Upper lobe of left lung (tissue), 6 donors: ENCODE measurements at places on chromosomes 5 and 9.

- DNase-seq, result no peak
Measured at GRCh38 chr5:62561896-62562295, 16.7 kb upstream of the LRRC70 start.

GRCh38 chr9:28916348-28916747 is 1343.1 kb upstream of the C9orf72 start:
- DNase-seq, result no peak

DNA sequence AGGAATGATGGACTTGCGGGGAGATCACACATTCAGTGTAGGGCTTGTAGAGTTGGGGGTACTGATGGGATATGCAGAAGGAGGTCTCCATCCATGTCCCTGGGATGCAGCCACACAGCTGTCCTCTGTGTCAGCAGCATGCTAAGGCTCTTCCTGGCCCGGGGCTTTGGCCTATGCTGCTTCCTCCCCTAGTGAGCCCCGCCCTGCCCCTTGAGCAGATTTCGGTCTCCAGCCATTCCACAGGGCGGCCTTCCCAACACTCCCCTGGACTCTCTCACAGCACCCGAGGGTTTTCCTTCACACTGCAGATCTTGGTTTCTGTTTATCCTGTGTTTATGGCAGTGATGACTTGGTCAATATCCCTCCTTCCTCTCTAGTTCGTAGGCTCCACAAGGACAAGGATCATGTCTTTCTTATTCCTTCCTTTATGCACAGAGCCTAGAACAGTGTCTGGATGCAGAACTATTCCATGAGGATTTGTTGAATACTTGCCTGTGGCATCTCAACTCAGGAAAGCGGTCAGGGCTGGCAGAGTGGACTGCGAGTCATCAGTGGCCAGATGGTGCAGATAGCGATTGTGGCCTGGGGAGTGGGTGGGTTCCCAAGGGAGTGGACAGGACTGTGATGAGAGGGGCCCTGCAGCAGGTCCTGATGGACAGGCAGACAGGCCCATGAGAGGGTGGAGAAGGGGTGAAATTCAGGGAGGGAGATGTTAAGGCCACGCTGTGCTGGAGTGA is 114.2 kb downstream of the RGS3 start:
- no peak for DNase-seq

- no peak for DNase-seq
Measured at GRCh38 chr5:40682154-40683017, 2.7 kb downstream of the PTGER4 start.

DNA sequence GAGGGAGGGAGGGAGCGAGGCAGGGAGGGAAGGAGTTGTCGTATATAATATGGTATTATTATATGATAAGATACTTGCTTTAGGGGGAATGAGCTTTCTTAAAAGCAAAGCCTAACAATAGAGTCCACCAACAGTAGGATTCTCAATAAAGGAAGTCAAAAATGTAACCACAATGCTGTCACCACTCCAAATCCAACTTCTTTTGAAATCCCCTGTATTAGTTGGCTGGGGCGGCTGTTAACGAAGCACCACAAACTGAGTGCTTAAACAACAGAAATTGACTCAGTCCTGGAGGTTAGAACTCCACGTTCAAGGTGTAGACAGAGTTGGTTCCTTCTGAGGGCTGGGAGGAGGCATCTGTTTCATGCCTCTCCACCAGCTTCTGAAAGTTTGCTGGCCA is 23.1 kb downstream of the GAS1 start:
- no peak for DNase-seq
